Stimulated activated CD4-positive, alpha-beta T cell treated with anti-CD3 and anti-CD28 coated beads, Interleukin-2, amount 100 ng/mL, for 24 hours (primary cell): ENCODE measurements at places on chromosomes 7 and 10.

DNA sequence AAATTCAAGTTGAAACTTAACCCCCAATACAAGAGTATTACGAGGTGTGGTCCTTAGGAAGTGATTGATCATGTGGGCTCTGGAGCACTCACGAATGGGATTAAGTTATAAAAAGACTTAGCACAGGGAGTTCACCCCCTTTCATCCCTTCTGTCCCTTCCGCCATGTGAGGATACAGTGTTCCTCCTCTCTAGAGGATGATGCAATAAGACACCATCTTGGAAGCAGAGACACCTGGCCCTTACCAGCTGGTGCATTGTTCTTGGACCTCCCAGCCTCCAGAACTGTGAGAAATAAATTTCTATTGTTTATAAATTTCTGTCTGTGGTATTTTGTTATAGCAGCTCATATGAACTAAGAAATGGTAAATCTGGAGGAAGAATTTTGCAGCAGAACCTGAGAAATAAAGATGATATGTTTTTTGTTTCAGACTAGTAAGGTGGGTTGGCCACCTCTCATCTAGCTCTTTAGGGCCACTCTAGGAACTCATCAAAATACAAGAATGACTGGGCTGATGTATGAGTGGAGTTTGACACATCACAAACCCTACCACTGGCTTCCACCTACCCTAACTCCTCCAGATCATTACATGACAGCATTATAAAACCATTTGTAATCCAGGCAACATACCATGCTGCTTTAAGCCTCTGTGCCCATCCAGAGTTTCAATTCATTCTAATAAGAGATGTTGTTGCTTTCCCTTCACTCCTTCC lies 22.4 kb downstream of the SLC26A5 start:
- DNase-seq = no peak

GRCh38 chr7:98831641-98832221 lies 38.1 kb downstream of the TMEM130 start:
- peak; percentile 46 for DNase-seq

DNA sequence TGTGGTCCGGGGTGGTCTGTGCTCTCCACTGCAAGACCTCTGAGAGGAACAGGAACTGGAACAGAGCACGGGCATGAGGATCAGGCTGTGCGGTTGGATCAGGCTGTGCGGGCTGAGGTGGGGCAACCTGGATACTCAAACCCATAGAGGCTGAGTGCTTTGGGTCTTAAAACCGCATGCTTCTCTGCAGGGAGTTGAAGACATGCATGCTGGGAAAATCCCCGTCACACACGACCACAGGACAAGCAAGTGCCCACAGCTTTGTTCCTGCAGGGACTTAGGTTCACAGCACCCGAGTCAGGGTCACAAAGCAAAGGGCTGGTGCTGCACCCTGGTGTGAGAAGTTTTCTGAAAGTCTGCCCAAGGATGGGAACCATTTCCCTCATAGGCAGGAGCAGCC lies 221.2 kb downstream of the ZMYND11 start:
- DNase-seq = no peak

- no peak for DNase-seq
These were observed 282.5 kb upstream of the NRP1 start for GRCh38 chr10:33616956-33617355.

DNA sequence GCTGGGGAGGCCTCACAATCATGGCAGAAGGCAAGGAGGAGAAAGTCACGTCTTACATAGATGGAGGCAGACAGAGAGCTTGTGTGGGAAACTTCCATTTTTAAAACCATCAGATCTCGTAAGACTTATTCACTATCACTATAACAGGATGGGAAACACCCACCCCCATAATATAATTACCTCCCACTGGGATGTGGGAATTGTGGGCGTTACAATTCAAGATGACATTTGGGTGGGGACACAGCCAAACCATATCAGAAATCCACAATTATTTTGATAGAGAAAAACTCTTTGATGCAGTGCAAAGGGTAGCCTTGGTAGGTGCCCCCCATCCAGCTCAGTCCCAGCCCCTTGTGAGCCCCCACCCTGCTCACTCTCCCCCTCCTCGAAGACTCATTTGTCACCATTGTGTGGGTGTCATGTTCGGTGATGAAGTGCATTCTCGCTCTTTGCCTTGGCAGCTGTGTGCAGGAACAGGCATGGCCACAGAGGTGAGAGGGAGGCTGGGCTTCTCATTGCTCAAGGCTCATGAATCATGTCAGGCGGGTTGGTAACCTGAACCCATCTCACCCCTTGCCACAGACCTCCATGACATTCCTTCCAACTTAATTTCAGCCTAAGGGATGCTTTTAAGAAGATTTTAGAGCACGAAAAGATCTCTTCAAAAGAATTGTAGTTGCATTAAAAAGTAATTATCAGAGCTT lies 75.9 kb downstream of the BUB3 start:
- DNase-seq = no peak
